ENCODE measurements at places on chromosomes 4 and X.

DNA sequence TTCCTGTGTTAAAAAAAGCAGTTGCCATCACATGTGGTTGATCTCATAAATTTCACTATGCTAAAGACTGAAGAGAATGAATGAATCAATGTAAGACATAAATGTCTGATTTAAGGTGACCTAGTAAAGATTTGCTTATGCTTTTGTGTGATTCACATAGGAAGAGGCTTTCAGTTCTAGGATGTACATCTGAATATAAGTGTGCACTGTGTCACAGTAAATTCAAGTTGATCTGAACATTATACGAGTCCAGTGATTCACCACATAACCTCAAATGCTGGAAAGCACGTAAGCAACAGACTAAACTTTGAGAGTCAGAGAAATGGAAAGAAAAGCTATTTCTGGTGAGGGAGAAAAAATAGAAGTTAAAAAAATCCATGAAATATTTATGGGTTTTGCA, 567.9 kb downstream of the EPHA5 start:
- no peak for DNase-seq

DNA sequence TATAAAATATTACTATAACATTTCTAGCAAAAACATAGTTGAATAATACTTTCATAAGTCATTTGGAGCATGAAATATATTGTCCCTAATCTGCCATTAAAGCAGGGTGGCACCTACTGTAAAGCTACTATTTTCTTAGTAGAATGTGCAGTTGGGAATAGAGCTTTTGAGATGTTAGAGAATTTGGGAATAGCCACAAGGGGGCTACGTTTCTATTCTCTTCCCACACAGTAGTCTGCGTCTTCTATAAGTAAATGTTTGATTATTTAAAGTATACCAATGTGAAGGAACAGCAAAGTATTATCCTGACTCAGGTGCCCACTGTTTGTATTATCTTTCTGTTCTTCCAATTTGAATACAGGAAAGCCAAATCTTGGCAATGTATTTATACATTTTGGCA, 323.2 kb upstream of the GIMD1 start:
- DNase-seq, result no peak

- peak; percentile 67 for DNase-seq
These were observed 186.1 kb upstream of the LNX1 start for GRCh38 chr4:53777244-53777984.

DNA sequence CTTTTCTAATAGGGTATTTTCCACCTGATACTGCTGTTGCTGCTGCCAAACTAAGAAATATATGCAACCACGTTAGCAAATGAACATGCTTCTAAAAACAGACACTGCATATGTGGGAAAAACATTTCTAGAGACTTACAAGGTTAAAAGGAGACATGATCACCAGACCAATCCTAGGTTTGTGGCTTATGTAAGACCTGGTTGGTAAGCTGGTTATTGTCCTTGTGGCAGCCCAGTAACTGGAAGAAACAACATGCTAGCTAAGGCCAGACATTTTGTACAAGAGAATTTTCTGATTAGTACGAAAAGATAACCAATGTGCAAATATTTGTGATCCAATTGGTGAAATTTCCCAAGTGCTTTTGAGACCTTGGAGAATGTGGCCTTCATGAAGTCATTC, 112.0 kb downstream of the AFF2 start:
- no peak for DNase-seq

GRCh38 chrX:118802857-118803256, 20.8 kb upstream of the ZCCHC12 start:
- DNase-seq, result peak; percentile 21

- DNase-seq, result no peak
These were observed 215.4 kb downstream of the KDR start for GRCh38 chr4:54909961-54910360.

- DNase-seq, result peak; percentile 11
These were observed 2197.7 kb downstream of the ARAP2 start for GRCh38 chr4:34046580-34046979.

- no peak for DNase-seq
These were observed 205.9 kb upstream of the CASK start for GRCh38 chrX:42129022-42129940.
